ENCODE measurements at places on chromosomes 13 and 19.

DNA sequence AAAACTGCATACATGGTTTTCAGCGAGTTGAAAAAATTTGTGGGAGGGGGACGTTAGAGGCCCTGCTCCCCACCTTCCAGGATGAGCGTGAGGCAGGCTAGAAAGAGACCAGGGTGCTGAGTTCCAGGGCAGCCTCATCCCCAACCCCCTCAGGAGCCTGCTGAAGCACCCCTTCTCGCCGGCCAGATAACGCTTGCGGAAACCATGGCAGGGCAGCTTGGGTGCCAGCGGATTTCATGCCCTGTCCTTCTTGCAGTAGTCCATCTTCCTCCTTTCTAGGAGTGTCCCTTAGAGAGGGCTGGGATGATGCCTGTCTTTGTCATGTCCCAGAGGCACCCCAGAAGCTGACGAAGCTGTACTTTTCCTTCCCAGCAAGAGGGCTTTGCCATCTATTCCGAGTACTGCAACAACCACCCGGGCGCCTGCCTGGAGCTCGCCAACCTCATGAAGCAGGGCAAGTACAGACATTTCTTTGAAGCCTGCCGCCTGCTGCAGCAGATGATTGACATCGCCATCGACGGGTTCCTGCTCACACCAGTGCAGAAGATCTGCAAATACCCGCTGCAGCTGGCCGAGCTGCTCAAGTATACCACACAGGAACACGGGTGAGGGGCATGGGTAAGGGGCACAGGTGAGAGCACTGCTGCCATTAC, 19.0 kb upstream of the C1QTNF9 start:
- no peak for DNase-seq

- DNase-seq, result no peak
Observed at GRCh38 chr19:3058009-3058820, 4.1 kb downstream of the TLE5 start.

DNA sequence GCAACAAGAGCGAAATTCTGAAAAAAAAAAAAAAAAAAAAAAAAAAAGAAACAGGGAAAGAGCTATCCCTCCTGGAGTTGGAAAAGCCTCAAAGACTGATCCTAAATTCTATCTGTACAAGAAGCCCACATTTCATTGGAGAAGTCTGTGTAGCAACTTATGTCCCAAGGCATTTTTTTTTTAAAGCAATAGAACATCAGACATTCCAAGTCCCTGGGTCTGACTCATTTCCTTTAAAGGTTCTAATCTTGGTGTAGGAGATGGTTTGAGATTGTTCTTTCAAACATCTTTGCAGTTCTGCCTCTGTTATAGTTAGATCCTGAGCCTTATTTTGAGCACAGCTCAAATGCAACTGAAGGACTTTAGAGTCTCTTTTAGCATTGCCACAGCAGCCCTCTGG, 706.5 kb upstream of the MIR17HG start:
- no peak for DNase-seq

DNA sequence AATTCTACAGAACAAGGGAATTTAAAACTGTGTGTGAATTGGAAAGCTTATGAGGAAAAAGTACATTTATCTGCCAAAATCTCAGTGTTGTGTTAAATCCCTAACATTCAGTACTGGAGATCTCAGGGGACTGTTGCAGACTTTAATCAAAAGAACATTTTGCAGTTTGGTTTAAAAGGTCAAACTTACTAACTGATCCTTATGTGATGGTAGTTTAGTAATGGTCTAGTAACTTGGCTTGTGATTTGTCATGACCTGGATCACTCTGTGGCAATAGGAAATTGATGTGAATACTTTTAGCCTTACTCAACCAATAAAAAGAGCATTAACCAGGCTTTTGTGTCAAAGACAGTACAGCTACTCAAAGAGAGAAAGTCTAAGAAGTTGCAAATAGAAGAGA, 862.1 kb upstream of the MIR17HG start:
- DNase-seq, result no peak

DNA sequence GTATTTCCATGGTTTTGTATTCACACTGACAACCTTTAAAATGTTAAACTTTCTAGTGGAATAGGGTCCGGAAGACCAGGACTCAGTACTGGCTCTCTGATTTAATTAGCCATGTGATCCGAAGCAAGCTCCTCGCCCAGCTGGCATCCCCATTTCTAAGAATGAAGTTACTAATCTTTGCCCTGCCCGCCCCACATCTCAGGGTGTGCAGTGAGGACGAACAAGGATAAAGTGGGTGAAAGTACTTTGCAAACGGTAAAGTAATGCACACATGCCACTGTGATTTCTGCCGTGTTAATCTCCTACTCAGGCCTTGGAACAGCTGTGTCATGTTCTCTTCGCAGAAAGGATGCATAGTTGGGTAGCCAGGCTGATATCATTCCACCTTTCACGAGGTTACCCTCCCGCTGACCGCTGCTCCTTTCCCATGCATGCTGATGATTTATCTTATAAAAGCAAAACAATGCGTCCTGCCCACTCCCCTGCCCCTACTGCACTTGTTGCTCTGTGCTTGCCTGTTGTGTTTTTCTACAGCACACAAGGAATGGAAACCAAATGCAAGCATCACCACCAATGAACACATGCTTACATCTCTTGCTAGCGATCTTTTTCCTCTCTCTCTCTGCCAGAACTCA, 539.0 kb downstream of the EFNB2 start:
- no peak for DNase-seq

DNA sequence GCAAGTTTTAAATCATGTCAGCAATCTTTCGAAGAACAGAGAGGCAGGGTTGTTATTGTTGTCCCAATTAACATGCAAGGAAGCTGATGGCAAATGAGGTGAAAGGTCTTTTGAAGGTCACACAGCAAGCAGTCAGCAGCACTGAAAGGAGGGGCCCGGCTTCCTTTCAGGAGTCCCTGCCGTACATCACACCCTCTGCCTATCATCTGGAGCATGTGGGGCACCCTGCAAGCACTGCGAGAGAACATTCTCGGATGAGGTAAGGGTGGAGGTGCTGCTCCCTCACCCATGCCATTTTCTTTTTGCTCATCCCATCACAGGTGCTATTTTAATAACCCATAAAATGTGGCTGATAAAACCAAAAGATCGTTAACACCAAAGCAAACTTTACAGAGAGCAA, 111.2 kb downstream of the ENOX1 start:
- DNase-seq, result no peak

DNA sequence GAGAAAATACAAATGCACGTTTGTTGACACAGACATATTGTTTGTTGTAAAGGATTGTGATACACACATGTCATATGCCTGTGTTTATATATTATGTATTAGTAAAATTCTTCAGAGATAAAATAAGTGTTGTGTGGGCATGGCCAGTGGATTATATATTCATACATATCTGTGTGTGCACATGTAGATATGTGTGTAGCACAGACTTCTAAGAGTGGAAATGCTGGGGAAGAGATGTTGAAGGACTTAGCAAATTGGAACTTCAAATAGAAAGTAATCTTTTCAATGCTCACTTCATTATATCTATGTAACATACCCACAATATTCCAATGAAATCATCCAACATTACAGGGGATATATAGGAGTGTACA, 413.2 kb downstream of the LMO7 start:
- DNase-seq, result no peak

- DNase-seq, result no peak
Observed at GRCh38 chr13:50353651-50354415, 338.6 kb downstream of the KCNRG start.

DNA sequence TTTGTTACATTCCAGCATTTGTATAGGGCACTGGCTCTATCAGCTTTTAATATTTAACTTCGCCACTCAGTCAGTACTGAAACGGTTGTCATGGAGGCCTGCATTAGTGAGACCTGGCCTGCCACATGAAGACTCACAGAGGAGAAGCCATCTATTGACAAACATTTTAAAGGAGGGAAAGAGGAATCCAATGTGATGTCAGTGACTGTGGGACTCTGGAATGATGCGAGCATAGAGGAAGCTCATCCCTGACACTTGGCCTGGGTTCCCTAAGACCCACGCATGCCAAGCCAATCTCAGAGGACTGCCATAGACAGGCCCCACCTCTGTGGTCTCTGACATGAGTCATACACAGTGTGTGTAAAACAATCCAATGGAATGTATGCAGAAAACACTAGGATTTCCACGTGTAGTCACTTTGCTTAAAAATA, 7.9 kb upstream of the DPY19L3 start:
- no peak for DNase-seq

DNA sequence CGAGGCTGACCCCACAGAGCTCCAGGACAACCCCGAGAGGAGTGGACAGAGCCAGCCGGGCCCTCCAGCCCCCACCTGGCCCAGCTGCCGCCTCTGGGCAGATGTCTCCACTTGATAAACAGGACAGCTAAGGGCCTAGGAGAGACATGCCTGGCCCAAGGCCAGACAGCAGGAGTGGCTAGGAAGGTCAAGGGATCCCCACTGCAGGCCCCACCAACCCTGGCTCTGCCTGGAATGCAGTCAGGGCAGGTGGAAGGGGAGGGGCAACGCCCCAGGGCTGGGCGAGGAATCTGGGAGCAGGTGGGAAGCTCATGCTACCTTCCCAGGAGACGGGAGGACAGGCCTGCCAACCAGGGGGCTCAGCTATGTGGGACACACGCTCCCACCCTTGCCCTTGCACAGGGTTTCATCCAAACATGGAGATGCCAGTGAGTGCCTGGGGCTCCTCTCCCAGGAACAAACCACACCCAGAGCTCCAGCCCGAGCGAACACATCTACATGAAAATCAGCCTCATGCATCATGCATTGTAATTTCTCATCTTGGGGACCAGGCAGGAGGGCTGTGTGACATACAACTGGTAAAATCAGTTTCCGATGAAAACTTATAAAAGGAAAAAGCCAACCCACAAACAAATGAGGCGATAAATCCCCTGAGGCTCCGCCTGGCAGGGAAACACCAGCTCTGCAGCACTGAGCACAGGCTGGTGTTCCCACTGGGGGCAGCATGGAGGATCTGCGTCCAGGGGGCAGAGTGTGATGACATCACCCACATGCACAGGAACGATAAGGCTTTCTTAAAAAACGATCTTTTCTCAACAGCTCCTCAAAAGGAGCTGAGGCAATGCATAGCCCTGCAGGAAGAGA, 25.0 kb downstream of the SH3GL1 start:
- no peak for DNase-seq

GRCh38 chr13:62450759-62451158, 1035.1 kb upstream of the PCDH20 start:
- DNase-seq, result no peak

DNA sequence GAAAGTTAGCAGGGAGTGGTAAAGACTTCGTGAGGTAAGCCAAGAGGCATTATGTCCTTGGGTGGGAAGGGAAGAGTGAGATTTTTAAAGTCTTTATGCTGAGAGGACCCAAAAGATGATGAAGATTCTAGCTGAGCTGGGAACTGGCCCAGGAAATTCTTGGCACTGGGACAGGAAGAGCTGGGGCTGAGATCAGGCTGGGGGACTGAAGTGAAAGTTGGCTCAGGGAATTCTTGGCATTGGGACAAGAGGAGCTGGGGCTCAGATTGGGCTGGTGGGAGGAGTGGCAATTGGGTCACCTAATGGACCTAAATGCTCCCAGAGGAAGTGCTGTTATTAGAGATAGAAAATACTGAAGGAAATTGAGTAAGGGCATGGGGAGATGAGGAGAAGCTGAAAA, 8.8 kb downstream of the SCEL start:
- no peak for DNase-seq

GRCh38 chr13:35857769-35858168, 273.4 kb downstream of the DCLK1 start:
- no peak for DNase-seq

- DNase-seq, result no peak
Observed at GRCh38 chr13:73776151-73776785, 357.9 kb downstream of the KLF12 start.

DNA sequence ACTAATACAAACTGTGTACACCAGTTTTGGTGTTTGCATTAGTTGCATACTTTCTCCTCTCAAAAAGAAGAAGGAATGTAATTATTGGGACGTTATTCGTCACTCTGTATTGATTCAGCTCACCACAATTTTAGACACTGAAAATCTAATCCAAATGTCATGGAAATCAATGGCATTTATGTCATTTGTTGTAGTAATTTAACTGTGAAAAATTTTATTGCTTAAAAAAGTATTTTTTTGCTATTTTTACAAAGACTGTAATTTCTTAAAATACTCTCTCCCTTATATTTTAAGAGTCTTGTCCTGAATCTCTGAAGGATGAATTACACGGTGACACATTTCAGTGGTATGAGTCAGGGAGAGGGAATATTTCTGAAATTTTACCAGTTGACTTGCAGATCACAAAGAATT, 2117.6 kb downstream of the PCDH9 start:
- DNase-seq, result no peak

DNA sequence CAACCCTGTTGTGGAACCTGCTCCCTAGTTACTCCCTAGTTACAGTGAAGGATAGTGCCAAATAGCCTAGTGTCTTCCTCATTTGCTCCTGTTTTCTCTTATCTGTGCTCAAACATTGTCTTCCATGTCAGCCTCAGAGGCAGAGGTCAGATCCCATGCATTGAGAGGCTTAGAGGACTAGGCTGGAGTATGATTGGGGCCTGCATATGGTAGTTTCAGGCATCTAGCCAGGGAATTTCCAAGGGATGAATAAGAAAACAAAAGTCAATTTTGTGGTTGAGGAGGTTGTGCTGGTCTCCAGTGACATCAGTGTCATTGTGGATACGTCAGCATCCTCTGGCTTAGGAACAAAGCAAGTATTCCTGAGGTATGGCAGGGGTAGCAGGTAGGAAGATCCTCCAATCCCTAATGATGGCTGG, 9.4 kb downstream of the ZNF546 start:
- DNase-seq, result no peak

DNA sequence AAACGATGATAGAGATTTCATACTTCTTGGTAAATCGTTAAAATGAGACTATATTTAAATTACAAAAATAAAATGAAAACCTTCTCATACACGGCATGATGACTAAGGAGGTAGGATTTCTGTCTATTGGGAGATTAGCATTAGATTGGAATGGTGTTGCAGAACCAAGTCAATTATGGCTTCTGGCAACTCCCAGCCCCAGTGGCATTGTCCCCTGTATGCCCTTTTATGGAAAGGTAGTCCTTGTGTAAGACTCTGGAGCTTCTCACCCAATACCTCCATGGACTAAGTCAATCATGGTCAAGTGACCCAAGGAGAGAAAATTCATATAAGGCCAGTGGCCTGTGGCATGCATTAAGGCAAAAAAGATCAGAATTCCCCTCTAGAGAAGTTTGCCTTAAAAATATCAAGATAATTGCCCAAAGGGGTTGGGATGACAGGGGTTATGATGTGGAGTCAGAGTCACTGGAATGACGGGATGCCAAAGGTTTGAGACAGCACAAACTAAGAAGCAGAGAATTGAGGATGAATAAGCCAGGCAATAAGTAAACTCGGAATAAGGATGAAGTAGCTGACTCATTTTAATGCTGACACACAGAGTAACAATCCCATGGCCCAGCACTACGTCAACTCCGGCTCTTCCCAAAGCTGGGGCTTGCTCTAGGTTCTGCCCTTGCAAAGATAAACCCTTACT, 57.8 kb upstream of the POSTN start:
- no peak for DNase-seq

GRCh38 chr19:39941615-39942365, 7.4 kb upstream of the FCGBP start:
- DNase-seq, result peak; percentile 21

DNA sequence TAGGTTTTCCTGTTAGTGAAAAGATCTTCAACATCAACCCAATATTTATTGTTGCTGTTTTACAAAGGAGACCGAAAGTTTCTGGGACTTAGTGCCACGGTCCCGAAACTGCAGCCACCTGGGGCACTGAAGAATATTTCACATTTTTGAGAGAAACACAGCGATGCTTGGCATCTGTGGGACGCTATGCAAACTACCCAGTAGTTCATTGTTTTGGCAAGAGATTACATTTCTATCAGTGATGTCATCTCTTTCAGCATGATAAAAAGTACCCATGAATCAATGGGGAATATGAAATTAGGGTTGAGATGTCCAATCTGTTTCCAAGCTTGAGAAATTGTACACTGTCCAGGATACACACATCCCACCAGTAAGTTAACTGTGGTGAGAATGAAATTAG, 43.9 kb downstream of the TGDS start:
- DNase-seq, result no peak
